ENCODE measurements at places on chromosomes 3 and 15. TPM values are rescaled to one million over a fixed set of nuclear protein-coding genes. Genes with fewer than 3 reads are reported as not detected.

The SNUPN gene
- total RNA-seq = 30.4 TPM

The PARP15 gene
- 3.2 TPM for total RNA-seq

The ABI3BP gene
- total RNA-seq = 183 TPM

The IL17RD gene
- 2.2 TPM for total RNA-seq

The LTK gene
- not detected for total RNA-seq

The LINGO1 gene
- under 0.01 TPM for total RNA-seq

The PAK6 gene
- not detected for total RNA-seq

The C2CD4B gene
- total RNA-seq = not detected

The GNL3 gene
- 111 TPM for total RNA-seq

The LARP6 gene
- 76.0 TPM for total RNA-seq

Measured in osteoblast (primary cell).